ENCODE measurements at places on chromosomes 6 and 20.

GRCh38 chr20:32434434-32434833 is 76.3 kb downstream of the ASXL1 start:
- no peak for DNase-seq

DNA sequence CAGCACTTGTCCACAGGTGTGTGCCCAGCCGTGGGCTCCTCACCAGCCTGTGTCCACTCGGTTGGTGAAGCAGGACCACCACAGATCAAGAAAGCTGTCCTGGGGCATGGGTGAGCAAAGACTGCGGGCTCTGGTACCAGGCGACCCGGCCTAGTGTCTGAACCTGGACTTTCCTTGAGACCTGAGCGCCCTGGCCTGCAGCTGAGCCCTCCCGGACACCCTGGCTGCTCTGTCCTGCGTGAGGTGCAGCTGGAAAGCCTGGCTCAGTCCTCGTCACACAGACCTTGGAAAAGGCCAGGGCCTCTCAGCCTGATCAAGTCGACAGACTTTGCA is 201.2 kb upstream of the THBS2 start:
- no peak for DNase-seq

DNA sequence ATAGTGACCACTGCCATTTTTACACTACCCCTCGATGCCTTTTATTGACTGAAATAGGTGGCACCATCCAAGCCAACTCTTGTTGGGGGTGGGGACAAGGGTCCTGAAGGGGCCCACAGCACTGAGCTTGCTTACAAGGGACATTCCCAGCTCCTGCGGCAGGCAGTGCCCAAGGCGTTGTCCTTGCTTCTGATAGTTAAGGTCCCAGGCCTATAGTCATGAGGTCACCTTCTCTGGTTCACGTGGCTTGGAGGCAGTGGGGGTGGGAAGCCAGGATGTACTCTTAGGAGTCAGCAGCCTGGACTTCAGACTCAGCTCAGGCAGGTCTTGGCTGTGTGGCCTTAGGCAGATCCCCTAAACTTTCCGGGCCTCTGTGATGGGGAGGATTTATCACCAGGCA is 48.6 kb downstream of the TOX2 start:
- no peak for DNase-seq

DNA sequence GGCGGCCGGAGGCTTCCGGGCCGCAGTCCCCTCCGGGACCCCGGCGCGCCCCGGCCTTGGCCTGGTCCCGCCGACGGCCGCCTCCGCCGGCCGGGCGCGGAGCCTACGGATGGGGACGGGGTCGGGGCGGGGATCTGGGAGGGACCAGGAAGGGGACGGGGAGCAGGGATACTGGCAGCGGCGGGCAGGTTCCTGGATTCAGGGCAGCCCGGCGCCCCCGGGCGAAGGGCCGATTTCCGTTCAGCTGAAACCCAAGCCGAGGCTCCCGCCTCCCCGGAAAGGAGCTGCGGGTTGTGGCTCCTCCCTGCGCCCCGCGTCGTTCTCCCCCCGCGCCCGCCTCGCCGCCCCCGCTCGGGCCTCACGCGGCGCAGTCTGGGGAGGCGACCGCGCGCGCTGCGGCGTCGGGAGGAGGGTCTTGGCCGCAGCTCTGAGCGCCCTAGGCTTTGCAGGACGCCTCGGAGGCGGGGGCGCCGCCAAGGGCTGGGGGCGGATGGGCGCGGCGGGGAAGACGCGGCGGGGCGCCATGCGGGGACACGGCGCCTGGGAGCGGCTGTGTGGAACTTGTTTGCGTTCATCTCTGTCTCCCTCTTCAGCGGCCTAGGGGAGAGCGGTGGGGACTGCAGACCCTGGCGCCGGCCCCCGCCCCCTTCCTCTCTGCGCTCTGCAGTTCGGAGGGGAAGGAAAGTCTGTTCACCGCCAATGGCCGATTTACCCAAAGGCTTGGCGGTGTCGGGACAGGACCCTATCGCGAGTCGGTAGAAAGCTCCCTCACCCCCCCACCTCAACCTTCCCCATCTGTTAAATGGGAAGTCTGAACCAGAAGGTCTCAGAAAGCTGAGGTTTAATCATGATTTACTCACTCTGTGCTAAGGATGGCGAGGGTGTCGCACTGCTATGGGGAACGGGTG is 22.7 kb upstream of the TMEM181 start:
- no peak for DNase-seq

DNA sequence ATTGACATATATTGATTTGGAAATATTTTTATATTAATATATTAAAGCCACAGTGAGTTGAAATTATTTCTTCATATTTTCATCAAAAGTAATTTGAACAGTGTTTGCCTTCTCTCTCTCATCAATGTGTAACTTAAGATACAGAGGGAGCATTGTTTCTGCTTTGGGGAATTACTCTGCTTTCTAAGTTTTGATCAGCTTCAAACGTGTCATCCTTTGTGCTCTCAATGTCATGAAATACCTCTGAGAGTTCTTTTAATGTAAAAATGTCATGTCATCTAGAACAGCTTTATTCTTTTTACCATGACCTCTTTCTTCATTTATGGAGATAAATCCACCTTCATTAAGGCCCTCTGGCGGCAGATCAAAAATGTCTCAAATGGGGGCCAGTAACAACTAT is 259.4 kb upstream of the STXBP5 start:
- DNase-seq, result no peak

- no peak for DNase-seq
Measured at GRCh38 chr20:62104791-62105345, 17.4 kb upstream of the LSM14B start.

DNA sequence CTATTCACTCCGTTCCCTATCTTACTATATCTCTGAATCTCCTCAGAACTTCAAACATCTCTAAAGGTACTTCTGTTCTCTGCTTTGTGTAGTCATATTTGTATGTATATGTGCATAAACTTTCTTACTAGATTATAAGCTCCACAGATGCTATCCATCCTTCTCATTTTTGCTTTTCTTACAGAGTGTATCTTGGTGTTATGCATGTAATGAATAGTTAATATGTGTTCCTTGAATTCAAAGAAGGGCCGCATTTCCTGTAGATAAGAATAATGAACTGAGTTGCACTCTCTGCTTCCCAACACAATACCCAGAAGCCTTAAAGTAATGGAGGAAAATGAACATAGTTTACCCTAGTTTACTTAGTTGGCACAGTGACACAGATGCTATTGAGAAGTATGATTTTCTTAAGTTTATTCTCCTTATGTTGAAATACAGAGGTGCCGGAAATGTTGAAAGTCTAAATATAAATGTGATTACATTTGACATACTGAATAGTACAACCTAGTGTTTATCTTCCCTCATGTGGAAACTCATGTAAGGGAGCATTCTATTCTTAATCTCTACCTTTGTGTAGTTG is 6.0 kb downstream of the NUS1 start:
- DNase-seq, result no peak

GRCh38 chr6:150652848-150653613 is 53.3 kb downstream of the PLEKHG1 start:
- DNase-seq, result no peak

- no peak for DNase-seq
Measured at GRCh38 chr6:75850026-75850833, 101.2 kb downstream of the MYO6 start.

GRCh38 chr6:56689663-56690062 is 47.0 kb upstream of the DST start:
- DNase-seq, result no peak

DNA sequence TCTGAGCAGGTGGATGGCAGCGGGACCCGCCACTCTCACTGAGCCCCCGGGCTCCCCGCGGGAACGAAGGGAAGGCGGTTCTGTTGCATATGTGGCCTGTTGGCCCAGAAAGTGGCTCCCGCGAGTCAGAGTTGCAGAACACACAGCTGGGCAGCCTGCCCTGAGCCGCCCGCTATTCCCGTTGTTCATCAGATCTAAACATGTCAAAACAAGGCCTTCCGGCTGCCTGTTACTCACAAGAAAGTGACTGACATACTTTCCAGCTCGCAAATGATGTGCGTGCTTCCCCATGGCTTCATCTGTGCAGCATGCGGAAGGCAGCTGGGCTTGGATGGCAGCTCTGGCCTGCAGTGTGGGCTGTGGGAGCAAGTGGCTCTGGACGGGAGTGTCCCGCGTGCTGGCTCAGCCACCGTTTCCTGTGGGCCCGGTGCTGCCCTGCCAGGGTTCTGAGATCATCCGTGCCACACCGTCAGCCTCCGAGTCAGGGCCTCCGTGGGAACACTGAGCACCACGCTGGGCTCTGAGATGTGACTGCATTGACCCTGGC is 227.3 kb downstream of the ERMARD start:
- no peak for DNase-seq

DNA sequence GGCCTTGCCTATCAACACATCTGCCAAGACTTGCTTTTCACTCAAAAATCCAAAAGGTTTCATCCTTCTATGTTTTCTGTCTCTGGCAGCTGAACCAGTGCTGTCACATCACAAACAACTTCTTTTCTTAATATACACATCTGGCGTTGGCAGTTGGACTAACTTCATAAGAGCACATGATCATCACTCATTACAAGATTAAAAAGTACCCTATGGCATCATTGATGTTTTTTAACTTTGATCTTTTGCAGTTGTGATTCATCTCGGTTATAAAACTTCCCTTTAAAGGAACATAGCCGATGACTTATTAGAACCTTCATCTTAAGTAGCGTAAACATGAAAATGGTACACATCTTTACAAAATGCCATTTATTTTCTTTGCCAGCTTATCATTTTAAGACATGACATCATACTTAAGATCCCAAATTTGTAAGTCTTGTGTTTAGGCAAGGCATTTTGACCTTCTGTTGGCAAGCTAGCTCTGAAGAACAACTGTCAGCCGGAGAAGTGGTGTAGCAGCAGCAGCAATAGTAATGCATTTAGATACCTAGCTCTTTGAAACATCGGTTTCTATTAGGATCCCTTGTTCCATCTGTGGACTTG is 64.2 kb upstream of the SUPT3H start:
- DNase-seq, result no peak

- no peak for DNase-seq
Measured at GRCh38 chr6:43257367-43258145, 14.3 kb downstream of the TTBK1 start.

- no peak for DNase-seq
Measured at GRCh38 chr6:114253431-114253830, 89.4 kb downstream of the HS3ST5 start.

DNA sequence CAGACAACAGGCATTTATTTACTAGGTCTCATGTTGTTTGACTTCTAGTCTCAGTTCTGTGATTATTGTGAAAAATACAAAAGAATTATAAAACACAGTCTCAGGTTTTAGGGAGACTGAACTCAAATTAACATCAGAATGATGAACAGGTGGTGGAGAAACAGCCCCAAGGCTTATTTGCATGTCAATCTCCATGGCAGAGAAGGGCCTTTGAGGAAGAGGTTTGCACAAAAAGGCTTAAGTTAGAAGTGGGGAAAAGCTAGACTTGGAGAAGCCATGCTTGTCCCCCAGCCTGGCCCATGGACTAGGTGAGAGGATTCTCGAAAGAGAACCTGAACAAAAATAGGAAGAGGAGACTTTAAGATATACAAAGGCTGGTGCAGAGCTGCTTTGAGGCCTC is 183.3 kb downstream of the EDN1 start:
- DNase-seq, result no peak

DNA sequence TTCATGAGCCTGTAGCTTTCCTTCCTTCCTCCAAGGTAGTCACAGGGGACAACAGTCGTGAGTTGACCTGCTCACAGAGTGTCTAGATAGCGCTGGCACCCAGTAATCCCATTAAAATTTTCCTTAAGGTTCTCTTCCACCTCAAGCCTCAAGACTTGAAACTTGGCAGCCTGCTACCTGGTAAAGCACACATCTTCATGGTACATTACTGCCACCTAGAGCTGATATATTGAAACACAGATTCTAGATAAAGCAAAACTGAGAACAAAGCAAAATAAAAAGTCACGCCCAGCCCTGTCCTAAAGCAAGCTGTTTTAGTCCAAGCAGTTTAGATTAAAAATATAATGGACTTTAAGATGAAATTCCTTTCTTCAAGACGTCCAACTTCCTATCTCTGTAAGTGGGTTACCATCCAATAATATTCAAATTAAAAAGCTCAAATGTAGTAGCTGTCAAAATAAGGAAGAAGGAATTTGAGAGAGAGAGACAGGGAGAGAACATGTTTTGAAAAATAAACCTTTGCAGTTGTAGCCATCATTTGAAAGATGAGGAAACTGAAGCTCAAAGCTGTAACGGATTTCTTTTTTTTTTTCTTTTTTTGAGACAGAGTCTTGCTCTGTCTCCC is 50.7 kb upstream of the CD83 start:
- DNase-seq, result no peak

DNA sequence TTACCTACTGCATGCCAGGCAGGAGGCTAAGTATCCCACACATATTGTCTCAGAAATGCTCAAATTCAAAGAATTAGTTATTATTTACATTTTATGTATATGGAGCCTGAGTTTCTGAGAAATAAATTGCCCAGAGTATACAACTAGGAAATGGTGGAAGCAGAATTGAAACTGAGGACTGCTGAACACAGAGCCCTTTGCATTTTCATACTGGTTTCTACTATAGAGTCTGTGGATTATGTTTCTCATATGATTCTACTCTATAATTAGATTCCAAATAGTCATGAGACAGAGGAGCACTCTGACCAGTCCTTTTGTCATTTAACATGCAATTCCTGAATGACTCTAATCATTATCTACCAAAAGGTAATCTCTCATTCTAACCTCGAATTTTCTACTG is 254.3 kb downstream of the LMBRD1 start:
- no peak for DNase-seq

DNA sequence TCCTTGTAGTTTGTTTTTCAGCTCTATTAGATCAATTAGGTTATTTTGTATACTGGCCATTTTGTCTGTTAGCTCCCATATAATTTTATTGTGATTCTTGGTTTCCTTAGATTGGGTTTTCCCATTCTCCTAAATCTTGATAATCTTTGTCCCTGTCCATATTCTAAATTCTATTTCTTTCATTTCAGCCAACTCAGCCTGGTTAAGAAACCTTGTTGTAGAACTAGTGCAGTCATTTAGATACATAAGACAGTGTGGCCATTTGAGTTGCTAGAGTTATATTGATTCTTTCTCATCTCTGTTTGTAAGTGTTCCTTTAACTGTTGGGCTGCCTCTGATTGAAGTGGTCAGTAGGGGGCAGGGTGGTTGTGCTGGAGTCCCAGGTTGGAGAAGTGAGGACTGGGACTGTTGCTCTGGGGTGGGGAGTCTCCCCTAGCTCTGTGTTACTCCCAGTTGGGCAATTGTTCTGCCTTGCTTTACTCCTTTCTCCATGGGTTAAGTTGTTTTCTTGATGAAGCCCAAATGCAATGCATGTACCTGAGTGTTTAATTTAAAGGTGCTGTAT is 98.8 kb upstream of the NRN1 start:
- DNase-seq, result no peak

Measured in stimulated activated naive CD4-positive, alpha-beta T cell (primary cell).